ENCODE measurements at places on chromosomes 11 and 22. TPM values are rescaled to one million over a fixed set of nuclear protein-coding genes. Genes with fewer than 3 reads are reported as not detected.
A peak's percentile ranks its signal among the peaks of the same experiment; 100 is the strongest.

DNA sequence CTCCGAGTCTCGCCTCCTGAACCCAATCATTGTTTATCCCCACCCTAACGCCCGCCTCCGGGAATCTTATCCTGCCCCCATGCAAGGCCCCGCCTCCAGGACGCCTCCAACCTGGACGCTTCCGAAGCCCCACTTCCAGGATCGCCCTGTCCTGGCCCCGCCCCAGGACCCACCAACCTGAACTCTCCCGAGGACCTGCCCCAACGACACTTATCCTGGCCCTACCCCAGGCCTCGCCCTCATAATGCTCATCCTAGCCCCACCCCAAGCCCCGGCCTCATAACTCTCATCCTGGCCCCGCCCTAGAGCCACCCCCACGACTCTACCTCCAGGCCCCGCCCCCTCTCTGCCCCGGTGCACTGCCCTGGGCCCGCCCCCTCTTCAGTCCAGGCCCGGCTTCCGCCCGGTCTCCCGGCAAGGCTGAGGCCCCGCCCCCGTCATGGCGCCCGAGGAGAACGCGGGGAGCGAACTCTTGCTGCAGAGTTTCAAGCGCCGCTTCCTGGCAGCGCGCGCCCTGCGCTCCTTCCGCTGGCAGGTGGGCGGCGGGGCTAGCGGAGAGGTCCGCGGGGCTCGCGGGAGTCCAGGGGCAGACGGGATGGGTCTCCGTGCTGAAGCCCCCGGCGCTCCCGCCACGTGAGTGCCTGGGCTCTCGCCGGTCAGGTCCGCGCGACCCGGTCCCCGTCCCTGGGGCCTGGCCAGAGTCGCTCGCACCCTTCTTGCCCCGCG is 45.7 kb upstream of the DEFB108B start:
- peak; percentile 94 for DNase-seq

DNA sequence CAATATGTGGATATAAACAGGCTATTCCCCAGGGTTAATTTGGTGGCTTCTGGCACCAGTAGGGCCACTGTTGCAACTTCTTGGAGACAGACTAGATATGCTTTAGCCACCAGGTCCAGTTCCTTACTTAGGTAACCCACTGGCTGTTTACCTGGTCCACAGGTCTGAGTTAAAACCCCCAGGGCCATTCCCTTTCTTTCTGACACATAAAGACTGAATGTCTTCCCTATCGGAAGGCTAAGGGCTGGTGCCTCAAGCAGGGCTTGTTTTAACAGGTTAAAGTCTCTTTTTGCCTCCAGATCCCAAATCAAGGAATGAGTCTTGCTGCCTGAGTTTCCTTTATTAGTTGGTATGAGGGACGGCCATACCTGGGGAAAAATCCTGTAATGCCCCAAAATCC is 1052.7 kb upstream of the CNTN5 start:
- DNase-seq: no peak

CRYBB1 gene
- 0.30 TPM for total RNA-seq

GRCh38 chr11:21307874-21308273 is 638.5 kb downstream of the NELL1 start:
- no peak for DNase-seq

ACO2 gene
- total RNA-seq: 51.8 TPM

GRCh38 chr11:100872951-100873740 is 186.1 kb downstream of the ARHGAP42 start:
- peak; percentile 11 for DNase-seq

- DNase-seq: peak; percentile 26
These were observed 2.0 kb downstream of the MYH9 start for GRCh38 chr22:36385491-36386350.

MUS81 gene
- 35.1 TPM for total RNA-seq

DNA sequence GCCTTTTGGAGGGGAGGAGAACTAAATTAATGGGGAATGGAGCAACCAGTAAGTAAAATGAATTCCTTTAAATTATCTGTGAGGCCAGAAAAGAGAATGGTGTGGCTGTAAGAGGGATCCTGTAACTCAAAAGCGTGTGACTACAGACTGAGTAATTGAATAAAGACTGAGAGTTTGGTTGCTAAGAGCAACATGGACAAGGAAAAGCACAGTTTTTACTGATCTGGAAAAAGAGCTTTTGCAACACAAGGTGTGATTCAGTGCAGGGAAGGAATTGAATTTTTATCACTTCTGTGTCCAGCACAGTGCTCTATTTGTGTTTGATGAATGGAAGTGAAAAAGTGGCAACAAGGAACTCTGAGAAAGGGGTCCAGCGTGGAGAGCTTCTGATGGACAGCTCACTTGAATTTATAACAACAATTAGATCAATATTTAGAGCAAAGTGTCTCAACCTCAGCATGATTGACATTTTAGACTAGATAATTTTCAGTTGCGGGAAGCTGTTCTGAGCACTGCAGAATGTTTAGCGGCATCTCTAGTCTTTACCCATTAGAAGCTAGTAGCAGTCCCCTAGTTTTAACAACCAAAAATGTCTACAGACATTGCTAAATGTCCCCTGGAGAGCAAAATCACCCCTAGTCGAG is 202.8 kb upstream of the BDNF start:
- DNase-seq: no peak

GRCh38 chr22:28629420-28630176 is 50.0 kb downstream of the TTC28 start:
- no peak for DNase-seq

DNA sequence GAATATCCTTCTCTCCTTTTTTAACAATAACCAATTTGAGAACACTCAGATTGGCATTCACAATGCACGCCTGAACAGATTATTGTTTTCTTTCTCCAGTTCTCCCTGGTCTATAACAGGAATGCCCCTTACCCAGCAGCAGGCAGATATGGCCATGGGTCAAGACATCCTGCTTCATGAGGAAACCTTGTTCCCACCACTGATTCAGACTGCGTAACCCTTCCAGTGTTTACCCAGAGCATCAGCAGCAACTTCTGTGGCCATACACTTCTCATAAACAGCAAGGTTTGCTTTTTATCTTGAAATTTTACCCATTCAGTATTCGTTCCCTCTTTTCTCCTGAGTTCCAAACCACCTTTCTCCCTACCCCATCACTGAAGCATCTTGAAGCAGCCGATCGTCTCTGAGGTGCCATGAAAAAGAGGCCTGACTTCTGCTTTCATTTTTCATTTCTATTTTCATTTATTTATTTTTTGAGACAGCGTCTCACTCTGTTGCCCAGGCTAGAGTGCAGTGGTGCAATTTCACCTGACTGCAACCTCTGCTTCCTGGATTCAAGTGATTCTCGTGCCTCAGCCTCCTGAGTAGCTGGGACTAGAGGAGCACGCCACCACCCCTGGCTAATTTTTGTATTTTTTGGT is 9.6 kb downstream of the PTS start:
- no peak for DNase-seq

DNA sequence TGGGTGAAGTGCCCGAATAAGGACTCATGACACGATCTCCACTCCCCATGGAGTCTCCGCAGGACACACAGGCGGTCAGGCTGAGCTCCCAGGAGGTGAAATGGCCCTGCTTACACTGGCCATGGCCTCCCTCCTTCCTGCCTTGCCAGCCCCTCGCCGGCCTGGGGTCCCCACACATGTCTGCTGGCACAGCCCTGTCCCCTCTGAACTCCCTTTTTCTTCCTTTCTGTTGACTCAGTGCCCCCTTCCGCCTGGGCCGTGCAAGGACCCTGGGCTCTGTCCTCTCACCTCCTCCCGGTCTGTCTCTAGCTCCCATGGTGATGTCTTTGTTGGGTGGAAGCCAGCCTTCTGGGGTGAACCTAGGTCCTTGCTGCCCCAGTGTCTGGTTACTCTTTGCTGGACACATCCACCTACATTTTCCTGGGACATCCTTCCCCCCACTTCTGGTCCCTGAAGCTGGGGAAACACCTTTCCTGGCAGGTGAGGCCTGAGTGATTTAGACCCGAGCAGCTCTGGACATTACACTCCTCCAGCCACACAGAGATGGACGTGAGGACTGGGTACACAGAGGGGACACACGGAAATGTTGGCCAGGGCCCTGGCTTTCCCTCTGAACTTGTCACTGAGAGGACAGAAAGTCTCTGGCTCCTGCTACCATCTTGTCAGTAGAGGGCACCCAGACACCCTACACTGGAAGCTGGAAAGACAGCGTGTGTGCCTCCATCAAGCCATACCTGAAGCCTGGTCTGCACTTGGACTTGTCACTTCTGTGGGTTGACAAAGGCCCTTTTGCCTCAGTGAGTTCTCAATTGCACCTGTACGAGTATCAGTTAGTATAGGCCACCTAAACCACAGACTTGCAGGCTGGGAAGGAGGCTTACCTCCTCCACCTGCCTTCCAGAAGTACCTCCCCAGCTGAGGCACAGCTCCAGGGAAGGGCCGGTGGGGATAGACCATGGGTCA is 864.3 kb downstream of the TBC1D22A start:
- peak; percentile 22 for DNase-seq

DNA sequence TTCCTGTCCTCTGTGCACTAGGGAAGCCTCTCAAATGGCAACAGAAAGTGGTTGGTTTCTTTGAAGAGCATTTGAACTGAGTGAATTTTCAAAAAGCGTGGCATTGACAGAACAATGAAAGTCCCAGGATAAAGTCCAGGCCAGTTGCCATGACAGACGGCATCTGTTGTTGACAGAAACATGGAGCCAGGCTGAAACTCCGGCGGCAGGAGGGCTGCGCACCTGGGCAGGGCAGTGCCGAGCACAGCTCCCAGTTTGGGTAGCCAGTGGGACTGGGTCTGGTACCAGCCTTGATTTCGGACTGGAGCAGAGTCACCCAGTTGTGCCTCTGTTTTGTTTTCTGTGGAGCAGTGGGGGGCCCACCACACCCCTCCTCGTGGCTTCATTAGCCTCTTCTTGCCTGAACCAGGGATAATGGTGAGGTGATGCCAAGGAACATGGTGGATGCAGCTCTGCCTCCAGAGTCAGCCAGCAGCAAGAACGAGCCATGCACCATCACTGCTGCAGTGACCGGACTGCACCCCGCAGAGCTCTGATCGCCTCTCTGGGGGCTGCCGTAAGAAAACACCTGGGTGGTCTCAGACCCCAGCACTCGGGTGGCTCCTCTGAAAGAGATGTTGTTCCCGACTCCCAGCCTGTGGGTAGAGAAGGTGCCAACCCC is 9.8 kb upstream of the SEPTIN5 start:
- DNase-seq: no peak

ZNF214 gene
- total RNA-seq: 0.20 TPM

DNA sequence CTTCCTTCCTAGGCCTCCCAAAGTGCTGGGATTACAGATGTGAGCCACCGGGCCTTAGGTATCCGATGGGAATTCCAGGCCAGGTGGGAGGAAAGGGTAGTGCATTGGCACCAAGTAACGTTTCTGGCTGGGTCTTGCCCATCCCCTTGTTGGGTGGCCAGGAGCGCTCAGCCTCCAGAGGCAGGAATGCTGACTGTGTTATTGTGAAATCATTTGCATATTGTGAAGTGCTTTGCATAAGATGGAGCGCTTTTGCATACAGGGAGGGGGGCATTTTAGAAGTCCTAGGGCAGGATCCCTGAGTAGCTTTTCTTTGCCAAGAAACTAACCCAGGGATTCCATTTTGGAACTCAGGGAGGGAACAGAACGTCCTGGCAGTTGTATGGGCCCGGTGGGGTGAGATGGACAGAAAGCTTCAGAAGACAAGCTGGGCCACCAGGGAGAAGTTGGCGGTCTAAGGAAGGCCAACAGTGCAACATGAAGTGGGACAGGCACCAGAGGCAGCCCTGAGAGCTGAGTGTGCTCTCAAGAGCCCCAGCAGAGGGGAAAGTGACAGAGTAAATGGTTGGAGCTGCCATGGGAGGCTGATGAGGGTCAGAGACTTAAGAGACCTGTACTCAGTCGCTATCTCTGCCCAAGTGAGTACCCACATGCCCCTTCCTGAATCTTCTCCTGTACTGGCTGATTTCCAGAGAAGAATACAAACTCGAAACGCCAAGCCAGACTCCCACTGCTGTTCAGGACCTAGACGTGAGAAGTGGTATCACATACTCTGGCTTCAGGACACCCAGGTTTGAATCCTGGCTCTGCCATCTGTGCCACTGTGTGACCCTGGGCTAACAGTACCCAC is 1.3 kb upstream of the SLC39A13 start:
- no peak for DNase-seq

GRCh38 chr22:19801340-19802000 is 40.9 kb downstream of the TBX1 start:
- no peak for DNase-seq

IFITM2 gene
- 40.0 TPM for total RNA-seq
